ENCODE measurements at places on chromosomes 7 and 10.

GRCh38 chr7:99393355-99394187 is 14.8 kb downstream of the PDAP1 start:
- DNase-seq: no peak

DNA sequence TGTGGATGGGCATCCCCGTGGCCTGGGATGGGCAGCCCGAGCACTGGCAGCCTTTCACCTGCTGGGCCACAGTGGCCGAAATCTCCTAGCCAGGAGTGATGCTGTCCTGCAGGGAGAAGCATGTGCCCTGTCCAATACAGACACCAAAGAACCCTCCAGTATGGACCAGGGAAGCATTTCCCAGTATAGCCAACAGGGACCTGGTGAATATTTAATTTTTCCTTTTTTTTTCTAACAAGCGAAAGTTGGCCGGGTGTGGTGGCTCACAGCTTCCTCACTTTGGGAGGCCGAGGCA is 11.0 kb downstream of the IMPDH1 start:
- DNase-seq: no peak

- no peak for DNase-seq
Measured at GRCh38 chr7:32532716-32533115, 37.4 kb downstream of the AVL9 start.

GRCh38 chr10:122986335-122986734 is 6.1 kb downstream of the PSTK start:
- no peak for DNase-seq

DNA sequence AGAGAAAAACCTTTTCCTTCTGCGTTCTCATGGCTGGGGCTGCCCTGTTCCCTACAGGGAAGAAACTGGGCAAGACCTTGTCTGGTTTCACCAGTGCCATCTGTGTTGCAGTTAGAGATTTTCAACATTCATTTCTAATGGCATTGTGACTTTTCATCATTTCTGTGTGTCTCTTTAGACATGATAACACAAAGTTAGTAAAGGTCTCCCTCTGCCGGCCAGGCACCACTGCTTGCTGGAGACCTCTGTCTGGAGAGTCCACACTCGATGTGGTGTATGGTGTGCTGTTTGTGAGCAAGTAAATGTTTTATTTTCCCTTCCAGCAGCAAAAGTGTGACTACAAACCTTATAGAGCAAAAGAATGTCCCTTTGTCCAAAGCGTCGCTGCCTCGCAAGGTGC is 213.5 kb downstream of the PAXIP1 start:
- DNase-seq: no peak

GRCh38 chr7:151902311-151902710 is 25.4 kb upstream of the PRKAG2 start:
- DNase-seq: no peak
